ENCODE measurements at places on chromosomes 16 and 17.

DNA sequence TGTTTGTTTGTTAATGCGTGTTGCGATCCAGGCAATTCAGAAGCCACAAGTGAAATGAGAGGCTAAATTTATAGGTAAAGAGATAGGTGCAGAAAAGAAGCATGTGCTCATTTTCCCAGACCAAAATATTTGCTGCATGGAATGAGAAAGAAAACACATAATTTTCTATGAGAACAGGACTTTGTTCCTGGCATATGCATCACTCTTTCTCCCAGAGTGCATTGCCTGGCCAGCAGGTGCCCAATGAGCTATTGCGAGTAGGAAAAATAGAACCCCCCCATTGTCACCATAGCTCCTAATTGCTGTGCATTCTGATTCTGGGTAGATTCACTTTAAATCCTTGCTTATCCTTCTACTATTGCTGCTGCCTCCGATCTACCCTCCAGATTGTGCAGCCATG, 410.4 kb downstream of the PMP22 start:
- no peak for DNase-seq

GRCh38 chr16:27301236-27301861, 12.4 kb upstream of the IL4R start:
- no peak for DNase-seq

DNA sequence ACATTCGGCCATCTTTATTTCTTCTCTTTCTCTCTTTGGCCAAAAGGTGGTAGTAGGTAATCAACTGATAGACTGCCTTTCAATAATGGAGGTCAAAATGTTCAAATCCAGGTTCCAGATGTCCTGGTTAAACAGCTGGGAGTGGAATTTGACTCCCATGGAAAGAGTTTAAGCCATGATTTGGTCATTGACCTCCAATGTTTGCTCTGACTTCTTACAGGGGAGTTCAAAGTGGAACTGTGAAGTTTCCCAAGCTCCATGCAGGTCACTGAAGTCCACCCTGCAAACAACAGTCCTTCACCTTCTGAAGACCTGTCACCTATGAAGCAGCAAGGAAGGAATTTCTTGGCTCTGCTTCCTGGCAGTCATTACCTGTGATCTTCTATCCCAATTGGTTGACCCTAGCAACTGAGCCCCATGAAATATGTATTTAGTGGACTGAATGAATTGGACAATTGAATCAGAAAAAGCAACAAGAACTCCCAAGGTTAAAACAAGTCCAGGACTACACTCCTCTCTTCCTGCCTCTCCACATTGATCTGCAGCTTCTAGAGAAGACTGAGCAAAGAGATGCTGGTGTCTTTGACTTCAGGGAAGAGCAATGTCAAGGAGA, 28.0 kb upstream of the SOX9 start:
- DNase-seq: no peak

GRCh38 chr16:4601864-4602186, 12.9 kb downstream of the UBALD1 start:
- no peak for DNase-seq

GRCh38 chr17:53472586-53472985, 350.1 kb upstream of the KIF2B start:
- DNase-seq: no peak

- DNase-seq: no peak
Observed at GRCh38 chr16:58039829-58040495, 14.4 kb downstream of the MMP15 start.

GRCh38 chr17:57498443-57498842, 242.1 kb downstream of the MSI2 start:
- DNase-seq: no peak

- no peak for DNase-seq
Observed at GRCh38 chr17:181245-182049, at the start of gene DOC2B. Gene DOC2B (minus strand): TSS chr17:181650. CDS start chr17:181479, 171 bp downstream.

- no peak for DNase-seq
Observed at GRCh38 chr16:9002042-9002441, 38.3 kb upstream of the USP7 start.

DNA sequence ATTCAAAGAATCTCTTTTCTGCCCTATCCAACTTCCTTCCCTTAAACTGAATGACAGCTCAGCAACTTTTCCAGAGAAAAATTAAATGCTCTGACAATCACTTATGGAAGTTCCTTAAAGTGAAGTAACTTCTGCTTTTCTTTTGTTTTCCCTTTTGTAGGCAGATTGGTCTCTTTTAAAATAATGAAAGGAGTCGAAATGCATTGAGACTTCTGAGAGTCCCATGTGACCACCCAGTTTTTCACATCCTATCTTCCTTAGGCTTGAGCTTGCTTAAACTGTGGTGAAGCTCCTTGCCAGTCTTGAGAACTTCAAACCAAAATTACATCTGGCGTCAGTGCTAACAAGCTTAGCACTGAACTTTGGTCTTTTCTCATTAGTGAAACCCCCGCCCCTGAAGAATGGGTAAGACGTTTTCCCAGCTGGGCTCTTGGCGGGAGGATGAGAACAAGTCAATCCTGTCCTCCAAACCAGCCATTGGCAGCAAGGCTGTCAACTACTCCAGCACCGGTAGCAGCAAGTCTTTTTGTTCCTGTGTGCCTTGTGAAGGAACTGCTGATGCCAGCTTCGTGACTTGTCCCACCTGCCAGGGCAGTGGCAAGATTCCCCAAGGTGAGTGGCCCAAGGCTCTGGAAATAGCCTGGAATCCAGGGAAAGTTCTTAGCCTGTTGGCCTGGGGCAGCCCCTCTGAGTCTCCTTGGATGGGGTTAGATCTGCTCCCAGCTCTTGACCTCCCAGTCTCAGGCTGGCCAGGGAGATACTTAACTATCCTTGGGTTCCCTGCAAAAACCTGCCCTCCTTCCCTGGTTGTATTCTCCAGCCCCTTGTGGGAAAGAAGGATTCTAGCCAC, 1.2 kb downstream of the TMEM106A start:
- no peak for DNase-seq

- no peak for DNase-seq
Observed at GRCh38 chr17:73431401-73432205, 119.8 kb upstream of the CDC42EP4 start.

- no peak for DNase-seq
Observed at GRCh38 chr17:41682631-41683030, 6.1 kb upstream of the EIF1 start.

DNA sequence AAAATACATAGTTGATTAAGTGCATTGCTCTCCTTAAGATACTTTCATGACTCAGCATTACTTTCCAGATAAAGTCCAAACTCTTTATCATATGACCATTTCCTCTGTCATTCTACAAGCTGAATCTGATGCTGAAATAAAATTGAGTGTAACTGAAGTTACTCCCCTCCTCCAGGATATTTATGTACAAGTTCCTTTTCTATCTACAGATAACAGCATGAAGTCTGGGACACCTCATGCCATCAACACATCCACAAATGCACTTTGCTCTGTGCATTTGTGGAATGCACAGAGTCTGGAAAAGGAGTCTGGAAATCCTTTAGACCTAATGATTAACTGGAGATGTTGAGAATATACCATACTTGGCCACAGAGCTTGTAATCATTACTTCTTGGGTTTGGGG, 60.5 kb downstream of the ACSM2B start:
- DNase-seq: no peak

- no peak for DNase-seq
Observed at GRCh38 chr17:44097110-44097958, 26.1 kb downstream of the HDAC5 start.

DNA sequence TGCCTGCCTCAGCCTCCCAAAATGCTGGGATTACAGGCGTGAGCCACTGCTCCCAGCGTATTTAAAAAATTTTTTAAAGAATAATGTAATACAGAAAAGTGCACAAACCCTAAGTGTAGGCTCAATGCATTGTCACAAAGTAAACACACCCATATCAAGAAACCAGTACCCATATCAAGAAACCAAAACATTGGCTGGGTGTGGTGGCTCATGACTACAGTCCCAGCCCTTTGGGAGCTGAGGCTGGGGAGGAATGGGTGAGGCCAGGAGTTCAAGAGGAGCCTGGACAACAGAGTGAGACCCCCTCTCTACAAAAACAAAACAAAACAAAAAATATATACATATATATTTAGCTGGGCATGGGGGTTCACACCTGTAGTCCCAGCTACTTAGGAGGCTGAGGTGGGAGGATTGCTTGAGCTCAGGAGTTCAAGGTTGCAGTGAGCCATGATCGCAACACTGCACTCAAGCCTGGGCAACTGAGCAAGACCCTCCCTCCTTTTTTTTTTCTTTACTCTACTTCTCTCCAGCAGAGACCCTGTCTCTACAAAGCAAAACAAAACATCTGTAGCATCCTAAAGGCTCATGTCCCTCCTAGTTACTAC, 9.3 kb upstream of the PRR14 start:
- no peak for DNase-seq

- DNase-seq: no peak
Observed at GRCh38 chr17:74289688-74290087, 15.7 kb downstream of the DNAI2 start.

GRCh38 chr17:21033350-21033749, 9.5 kb downstream of the USP22 start:
- DNase-seq: no peak

DNA sequence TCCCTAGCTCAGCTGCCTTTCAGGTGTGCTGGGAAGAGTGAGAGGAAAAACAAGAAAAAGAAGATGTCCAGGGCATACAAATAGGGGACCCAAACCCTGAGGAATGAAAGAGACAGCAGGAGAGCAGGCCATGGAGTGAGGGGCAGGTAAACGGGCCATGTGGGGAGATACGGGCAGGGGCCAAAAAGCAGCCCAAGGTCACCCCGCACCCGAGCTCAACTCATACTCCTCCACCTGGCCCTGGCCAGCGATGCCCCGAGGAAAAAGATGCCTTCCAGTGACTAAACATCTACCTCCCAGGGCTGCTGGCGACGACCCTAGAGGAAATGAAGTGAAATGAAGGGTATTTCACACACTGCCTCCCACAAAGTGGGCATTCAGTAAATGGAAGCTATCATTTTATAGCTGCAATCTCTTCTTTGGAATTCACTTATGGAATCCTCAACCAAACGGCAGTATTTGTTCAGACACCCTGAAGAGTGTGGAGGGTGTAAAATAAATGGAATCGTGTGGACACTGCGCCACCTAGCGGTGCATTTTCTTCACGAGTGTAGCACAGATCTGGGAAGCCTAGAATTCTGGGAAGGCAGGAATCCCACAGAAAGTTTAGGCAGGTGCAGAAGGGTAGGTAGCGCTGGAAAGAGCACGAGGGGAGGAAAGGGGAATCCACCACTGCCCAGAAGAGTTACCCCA, 14.9 kb downstream of the ELAC2 start:
- DNase-seq: peak; percentile 12

DNA sequence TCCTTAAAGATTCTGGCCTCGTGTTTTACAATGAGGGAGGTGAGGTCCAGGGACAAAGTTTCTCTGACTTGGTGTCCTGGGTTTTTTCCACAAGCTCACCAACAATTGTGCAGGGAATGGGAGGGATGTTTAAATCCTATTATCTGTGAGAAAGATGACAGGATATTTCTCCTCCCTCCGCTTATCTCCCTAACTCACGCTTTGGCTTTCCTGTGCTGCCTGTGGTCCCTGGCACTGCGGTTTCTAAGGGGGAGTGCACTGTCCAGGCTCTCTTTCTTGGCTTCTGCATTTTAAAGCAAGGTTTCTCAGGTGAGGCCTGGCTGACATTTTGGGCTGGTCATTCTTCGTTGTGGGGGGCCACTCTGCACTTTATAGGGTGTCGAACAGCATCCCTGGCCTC, 16.4 kb downstream of the GGA3 start:
- no peak for DNase-seq

- DNase-seq: no peak
Observed at GRCh38 chr17:14429084-14429483, 128.2 kb downstream of the HS3ST3B1 start.

GRCh38 chr16:740459-740763, 386 bp downstream of the CIAO3 start:
- DNase-seq: no peak

GRCh38 chr16:70652322-70652721, 6.0 kb downstream of the IL34 start:
- DNase-seq: no peak

GRCh38 chr16:73547552-73548403, 499.9 kb upstream of the ZFHX3 start:
- DNase-seq: no peak

GRCh38 chr17:58329810-58330537, 1.4 kb upstream of the TSPOAP1 start:
- no peak for DNase-seq

DNA sequence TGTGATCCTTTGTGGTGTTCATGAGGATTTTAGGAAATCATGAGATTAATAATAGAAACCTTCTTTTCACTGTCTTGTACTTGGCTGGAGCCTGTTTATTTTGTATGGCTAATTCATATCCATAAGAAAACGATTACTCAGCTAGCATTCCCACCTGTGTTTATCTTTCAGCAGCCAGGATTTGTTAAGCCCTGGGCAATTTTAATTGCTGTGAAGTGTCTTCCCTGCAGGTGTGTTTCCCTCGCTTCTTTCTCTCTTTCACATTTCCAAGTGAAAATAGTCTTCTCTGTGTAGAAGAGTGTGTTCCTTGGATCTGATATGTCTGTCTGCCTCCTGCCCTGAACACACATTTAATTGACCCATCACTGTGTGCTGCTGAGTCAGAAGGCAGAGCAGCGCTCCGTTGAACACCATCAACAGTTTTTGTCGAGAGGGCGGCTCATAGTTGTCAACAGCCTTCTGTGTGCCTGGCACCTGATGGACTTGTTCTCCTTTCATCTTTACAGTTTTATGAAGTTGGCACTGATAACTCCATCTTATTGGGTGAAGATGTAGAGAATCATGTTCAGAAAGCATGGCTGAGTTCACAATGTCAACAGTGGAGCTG, 83.2 kb downstream of the SPECC1 start:
- DNase-seq: no peak

GRCh38 chr17:74297941-74298340, 23.9 kb downstream of the DNAI2 start:
- DNase-seq: no peak

GRCh38 chr17:50618941-50619340, 15.7 kb upstream of the ABCC3 start:
- no peak for DNase-seq

DNA sequence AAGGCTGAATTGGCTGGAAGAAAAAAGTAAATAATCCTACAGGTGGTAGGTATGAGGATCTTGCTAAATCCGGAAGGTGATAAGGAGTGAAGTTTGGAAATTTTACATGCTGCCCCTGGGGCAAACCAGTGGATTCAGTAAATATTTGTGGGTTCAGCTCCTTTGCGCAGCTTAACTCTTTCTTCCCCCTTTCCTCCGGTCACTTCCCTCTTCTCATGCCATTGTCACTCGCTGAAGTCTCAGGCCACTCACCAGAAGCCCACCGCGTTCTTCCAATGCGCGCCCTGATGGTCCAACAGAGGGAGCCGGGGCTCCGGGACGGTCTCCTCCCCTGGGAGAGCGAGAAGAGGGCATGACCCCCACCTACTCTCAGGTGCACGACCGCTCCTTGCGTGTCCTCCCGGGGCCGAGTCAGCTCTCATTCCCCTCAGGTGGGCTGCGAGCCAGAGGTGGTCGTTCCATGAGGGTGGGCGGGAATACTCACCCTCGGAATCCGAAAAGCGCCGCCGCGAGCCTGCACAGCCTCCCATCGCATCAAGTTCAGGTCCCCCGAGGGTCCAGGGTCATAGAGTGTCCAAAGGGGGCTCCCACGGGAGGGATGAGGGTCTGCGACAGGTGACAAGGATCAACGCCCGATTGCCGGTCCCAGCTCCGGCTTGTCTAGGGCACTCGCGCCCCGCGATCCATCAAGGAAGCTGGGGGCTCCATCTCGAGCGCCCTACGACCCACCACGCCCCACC, 474 bp downstream of the CLN3 start:
- DNase-seq: no peak

GRCh38 chr16:79618692-79619050, 18.1 kb upstream of the MAF start:
- DNase-seq: peak; percentile 52
